ENCODE measurements at places on chromosomes 5 and 9.

GRCh38 chr5:141330299-141331080 is at the start of gene PCDHGA1:
TSS of gene PCDHGA1 (plus strand) at chr5:141330514.
- no peak for DNase-seq

DNA sequence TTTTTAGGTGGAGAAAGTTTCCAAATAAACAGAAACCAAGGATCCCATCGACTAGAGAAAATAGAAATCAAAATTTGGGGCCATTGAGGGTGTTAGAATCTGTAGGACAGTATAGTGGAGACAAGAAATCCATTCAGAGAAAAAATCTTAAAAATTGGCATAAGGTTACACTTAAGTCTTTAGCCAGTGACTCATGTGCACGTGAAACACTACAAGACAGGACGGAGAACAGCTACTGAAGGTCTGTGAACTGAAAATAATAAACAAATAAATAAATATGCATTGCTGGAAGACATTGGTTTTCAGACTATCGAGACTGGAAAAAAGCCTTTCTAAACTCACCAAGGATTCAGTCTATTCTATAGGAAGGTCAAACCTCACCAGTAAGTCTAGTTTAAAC is 1955.5 kb downstream of the MAT2B start:
- no peak for DNase-seq

DNA sequence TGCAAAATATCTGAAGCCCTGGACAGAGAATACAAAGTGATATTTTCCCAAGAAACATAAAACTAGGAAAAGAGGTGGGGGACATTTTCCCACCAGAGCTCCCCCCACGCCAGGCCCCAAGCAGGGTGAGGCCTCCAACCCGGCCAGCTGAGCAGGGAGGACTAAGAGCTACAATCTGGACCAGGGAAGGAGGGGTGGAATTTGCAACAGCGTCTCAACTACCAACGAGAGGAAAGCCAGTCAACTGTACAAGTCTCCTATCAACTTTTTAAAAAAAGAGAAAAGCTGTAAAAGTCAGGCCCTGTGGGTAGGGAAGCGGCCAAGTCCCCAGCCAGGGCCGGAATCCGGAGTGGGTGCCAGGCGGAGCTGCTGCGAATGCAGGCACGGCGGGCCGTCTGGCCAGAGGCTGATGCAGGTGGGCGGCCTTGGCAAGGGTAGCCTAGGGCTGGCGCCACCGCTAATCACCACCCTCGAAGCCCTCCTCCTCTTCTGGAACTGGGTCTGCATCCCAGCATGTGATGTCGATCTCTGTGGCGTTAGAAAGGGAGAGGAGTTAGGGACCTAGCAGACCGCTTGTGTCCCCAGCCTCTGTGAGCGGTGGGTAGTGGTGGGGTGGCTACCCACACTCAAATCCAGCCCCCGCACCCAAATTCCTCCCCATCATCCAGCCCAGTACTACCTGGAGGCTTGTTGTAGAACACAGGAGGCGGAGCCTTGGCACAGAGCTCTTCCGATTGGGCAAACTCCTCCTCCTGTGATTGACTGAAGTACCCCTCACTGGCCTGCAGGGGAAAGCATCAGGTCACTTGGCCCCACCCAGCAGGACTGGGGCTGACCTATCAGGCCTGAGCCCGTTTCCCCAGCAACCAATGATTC is 10.6 kb downstream of the PRR7 start:
- peak; percentile 96 for DNase-seq

DNA sequence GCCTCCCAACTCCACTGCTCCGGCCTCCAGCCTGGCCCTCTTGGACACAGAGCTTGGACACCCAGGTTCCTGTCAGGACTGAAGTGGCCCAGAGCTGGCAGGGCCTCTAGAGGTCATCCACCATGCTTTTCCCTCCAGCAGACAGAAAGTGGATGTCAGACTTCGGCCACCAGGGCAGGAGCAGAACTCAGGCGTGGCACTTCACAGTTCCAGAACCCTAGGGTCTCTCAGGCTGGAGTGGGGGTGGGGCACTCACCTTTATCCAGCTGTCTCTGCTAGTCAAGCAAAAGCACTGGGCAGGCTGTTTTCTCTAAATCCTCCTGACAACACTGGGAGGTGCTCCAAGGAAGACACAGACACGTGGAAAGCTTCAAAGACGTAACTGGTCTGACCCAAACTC is 35.6 kb upstream of the N4BP3 start:
- DNase-seq, result no peak

- DNase-seq, result no peak
Measured at GRCh38 chr5:134620634-134621033, 12.0 kb downstream of the SAR1B start.

GRCh38 chr9:103894184-103894583 is 199.9 kb upstream of the SMC2 start:
- DNase-seq, result no peak

DNA sequence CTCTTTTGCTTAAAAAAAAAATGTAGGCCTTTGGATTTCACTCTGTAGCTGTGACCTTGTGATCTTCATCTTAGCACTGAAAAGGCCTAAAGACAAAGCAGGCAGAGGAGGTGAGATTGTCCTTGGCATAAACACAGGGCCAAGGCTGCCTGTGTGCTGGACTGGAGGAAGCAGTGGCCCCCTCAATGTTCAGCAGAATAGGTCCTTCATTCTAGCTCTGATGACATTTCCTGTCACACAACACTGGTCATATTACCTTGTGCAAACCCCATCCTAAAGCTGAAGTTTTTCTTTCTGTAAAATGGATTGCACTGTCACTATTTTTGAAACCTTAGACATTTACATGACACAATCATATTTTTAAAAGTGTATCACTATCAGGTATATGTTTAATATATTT is 147.4 kb downstream of the INSYN2B start:
- no peak for DNase-seq

GRCh38 chr9:125399165-125399564 is 137.5 kb downstream of the GAPVD1 start:
- no peak for DNase-seq

DNA sequence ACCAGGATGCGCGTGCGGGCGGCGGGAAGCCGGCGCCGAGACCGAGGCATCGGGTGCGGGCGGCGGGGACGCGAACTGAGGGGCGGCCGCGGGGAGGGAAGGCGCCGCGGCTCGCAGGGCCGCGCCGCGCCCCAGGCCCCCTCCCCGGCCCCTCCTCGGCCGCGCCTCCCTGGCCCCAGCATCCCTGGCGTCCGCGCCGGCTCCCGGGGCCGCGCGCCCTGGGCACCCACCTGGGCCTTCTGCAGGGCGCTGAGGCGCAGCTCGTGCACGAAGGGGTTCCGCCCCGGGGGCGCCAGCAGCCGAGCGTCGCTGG is 324 bp downstream of the LPCAT1 start:
- no peak for DNase-seq

- DNase-seq, result no peak
Measured at GRCh38 chr5:122392824-122393223, 80.8 kb downstream of the SNCAIP start.

DNA sequence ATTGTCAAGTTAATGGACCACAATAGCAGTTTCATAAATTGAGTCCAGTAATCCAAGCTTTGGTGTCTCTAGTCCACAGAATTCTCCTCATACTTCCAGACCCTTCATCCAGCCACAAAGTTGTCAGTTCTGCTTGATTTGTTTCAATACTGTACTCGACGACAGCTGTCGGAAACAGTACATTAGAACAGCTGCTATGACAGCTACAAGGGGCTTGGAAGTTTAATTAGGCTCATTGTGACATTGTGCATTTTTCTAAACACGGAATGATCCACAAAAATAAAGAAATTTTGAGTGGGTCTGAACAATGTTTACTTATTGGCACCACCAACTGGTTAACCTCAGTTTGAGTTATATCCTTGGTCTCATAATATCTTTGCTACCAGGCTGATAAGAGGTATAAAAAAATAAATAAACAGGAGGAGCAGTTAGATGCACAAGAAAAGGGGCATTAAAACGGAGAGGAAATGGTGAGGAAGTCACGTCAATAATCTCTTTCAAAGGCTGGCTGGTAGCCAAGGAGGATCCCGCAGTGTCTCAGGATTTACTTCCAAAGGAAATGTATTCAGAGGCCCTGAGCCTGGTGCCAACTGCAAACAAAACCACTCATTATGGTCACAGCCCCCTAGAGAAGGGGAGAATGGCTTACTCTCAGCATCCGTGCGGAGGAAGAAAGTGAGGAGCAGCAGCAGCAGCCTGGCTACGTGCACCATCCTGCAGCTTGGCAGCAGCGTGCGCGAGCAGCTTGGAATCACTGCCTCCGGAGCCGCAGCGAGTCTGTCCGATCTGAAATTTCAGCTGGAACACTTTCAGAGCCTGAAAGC is 933.8 kb upstream of the DMAC1 start:
- peak; percentile 55 for DNase-seq

DNA sequence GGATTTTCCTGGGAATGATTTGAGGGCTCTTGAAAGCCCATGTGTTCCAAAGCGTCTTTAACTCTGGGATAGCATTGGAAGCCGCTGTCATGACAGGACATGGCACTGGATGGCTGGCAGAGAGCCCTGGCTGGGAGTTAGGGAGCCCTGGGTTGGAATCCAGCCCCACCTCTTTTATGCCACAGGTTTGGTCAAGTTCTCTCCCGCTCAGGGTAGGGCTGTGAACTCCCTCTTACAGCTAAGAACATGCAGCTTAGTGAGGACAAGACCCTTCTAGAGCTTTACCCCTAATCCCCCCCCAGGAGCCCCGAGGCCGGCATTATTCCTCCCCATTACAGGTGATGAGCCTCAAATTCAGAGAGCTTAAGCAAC is 37.2 kb downstream of the OLFML2A start:
- DNase-seq, result no peak

DNA sequence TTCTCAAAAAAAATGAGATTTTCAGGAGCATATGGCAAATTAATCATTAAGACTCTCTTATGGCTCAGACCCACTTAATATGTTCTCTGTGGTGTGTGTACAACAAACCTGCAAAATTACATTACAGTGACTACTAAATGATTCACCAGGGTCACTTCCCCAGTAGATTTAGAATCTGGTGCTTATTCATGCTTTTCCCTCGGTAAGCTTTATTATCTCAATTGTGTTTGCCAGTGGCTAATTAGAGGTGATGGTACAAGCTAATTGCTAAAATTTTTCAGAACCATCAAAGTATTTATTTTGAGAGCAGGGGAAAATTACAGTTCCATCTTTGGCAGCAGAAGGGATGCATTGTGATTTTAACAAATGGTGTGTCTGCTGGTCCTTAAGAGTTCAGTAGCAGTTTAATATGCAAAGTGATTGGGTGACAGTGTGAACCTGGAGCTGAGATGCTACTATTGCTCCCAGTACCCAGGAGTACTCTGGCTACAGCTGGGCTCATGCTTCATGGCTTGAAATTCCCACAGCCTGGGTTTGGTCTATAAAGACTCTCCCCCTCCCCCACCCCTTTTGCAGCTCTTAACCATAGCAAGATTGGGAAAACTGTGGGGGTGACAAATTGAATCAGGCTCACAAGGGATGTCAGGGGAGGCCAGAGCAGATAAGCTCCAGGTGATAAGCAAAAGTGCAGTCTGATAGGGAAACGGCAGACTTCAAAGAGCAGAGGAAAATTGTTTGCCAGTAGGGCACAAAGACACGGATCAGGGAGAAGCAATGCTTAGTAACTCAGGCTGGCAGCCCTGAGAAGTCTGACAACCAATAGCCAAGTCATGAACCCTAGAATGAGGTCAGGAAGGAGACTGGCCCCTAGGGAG is 92.8 kb upstream of the RAD23B start:
- no peak for DNase-seq

- no peak for DNase-seq
Measured at GRCh38 chr5:170491479-170491878, 12.3 kb upstream of the KCNIP1 start.

- DNase-seq, result no peak
Measured at GRCh38 chr9:5563886-5564285, 53.6 kb downstream of the PDCD1LG2 start.

DNA sequence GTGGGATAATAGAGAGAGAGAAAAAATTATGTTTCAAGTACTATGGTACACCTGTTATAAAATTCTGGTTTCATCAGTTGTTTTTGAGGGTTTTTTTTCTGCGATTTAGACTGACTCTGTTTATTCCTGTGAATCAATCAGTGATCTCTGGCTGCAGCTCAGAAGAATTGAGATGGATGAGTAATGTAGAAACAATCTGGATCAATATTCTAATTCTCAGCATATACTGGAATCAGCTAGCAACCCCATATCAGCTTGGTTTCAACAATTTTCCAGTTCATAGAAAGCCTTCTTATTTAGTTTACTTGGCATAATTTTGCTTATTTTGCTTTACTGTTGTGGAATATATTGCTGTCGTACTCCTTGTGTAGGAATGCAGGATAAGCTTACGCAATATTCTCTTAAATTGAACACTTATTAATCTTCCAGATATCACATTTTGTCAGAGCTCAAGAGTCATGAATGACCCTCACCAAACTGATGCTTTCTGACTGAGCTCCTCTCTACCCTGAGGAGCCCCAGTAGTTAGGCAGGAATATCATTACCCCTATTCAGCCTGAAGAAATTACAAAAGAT is 42.9 kb downstream of the SHC3 start:
- no peak for DNase-seq

GRCh38 chr5:54764102-54765090 is 221.0 kb downstream of the ESM1 start:
- DNase-seq, result no peak

- DNase-seq, result no peak
Measured at GRCh38 chr5:124744170-124744971, 2.1 kb downstream of the ZNF608 start.

GRCh38 chr5:135543485-135544304 is 7.9 kb upstream of the NEUROG1 start:
- DNase-seq, result no peak

GRCh38 chr9:83204047-83204446 is 141.1 kb upstream of the RASEF start:
- DNase-seq, result no peak

GRCh38 chr5:10620346-10620745 is 56.5 kb downstream of the ANKRD33B start:
- DNase-seq, result no peak

DNA sequence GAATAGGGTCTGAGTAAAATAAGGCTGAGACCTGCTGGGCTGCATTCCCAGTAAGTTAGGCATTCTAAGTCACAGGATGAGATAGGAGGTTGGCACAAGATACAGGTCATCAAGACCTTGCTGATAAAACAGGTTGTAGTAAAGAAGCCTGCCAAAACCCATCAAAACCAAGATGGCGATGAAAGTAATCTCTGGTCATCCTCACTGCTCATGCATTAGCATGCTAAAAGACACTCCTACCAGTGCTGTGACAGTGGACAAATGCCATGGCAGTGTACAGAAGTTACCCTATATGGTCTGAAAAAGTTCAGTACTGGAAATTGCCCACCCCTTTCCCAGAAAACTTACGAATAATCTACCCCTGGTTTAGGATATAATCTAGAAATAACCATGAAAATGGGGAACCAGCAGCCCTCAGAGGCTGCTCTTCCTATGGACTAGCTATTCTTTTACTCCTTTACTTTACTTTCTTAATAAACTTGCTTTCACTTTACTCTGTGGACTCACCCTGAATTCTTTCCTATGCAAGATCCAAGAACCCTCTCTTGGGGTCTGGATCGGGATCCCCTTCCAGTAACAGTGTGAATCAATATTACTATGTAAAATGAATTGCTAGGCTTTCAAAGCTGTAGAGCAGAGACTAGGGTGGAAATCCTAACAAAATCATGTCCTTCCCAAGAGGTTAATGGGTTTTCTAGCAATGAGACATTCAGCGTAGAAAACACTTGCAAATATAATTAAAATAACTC is 257.8 kb downstream of the KIAA0825 start:
- DNase-seq, result no peak

Data from cerebellar nuclear complex (tissue), 1 donor.